ENCODE measurements at places on chromosomes 7 and 10.

DNA sequence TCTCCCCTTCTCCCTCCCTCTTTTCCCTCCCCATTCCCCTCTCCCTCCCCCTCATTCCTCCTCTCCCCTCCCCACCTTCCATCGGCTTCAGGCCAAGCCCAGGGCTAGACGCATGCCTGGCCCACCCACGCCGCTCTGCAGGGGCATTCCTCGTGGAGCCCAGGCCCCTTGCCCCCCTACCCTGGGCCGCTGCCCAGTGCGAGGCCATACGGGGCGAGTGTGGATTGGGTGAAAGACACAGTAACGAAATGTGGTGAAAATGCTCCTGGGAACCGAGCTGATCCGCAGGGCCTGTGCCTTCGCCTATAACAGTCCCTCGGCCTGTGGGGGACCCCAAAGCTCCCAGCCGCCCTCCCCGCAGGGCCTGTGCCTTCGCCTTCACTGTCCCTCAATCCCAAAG is 28.3 kb downstream of the ADGRA1 start:
- DNase-seq: no peak

DNA sequence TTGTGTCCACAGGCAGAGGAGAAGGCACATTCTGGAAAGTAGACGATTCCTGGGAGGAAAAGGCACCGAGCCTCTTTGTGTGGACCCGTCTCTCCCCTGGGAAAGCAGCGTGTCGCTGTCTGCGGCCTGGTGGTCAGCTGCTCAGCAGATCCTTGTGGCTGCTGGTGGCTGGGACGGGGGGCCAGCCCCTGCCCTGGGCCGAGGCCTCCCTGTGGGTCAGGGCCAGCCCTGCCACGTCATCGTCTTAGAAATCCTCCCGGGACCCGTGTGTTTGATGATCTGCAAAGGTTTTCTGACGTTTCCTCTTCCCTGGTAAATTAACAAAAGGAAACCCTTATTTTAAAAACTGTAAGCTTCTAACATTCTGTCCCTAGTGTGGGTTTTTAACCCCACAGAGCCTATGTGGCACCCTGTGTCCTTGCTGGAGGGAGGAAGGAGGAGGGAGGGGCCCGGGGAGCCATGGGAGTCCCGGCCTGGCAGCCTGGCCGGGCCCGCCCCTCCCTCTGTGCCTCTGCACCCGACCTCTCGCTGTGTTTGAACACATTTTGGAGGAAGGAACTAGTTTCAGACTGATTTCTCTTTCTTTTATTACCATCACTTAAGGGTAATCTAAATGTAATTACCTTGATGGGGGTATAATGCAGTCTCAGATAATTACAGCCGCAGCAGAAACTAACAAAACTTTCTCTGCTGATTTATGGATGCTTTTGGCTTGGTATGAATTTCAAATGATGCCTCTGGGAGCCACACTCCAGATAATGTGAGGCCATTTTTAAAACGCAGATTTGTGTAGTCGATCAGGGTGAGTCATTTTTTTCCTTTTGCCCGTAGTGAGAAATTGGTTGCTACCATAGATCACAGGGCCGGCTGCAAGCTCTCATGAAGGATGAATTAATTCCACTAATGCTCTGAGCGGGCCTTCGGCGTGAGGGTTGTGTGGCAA is 85.5 kb downstream of the NKX6-2 start:
- DNase-seq: no peak

DNA sequence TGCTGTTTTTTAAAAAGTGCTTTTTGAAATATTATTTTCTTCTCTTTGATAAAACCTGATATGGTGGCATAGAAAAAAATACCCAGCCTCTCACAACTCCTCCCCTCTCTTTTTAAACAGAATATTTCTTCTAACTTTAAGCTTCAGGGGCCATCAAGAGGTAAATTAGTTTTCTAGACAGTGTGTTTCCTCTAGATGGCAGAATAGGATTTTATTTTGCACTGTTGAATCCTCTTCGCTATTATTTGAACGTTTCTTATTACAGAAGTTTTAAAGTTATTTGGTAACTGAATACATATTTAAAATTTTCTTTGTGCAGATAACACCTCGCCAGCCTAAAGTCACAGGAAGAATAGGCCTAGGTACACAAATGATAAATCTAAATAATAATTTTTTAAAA is 30.3 kb downstream of the ARL5B start:
- no peak for DNase-seq

GRCh38 chr7:30980194-30980593 is 16.4 kb downstream of the GHRHR start:
- no peak for DNase-seq

DNA sequence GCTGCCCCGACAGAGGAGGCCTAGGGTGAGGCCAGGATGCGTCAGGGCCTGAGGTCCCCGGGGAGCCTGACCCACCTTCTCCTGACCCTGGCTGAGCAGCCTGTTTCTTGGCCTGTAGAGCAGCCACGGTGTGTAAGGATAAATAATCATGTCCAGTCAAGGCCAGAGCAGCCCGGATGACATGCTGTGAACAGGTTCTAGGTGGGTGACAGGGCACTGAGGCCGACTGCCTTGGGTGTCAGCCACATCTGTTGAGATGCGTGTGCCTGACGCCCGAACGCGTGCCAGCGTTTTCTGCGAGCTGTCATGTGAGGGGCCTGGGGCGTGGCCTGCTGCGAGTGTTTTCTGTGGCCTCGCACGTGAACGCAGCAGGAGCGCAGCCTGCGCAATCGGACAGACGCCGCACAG is 118.3 kb downstream of the FAM53B start:
- no peak for DNase-seq

GRCh38 chr7:154794147-154794780 is 208.7 kb downstream of the PAXIP1 start:
- no peak for DNase-seq

DNA sequence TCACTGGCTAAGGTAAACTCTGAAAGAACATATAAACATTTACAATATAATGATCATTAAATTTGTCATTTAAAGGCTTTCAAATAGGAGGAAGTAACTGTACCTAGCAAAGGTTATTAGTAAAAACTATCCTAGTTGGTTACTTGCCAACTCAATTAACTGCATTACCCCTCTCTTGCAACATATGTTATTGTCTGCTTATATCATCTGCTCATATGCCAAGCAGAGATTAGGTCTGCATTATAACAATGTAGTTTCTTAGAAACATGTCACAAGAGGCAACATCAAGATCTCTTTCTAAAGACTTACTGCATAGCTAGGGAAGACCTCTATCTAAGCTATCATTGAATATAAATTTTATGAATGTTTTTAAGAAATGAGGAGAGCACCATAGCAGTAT is 132.5 kb downstream of the RELN start:
- no peak for DNase-seq

GRCh38 chr10:71223347-71224058 is 11.1 kb downstream of the UNC5B start:
- no peak for DNase-seq

- no peak for DNase-seq
Observed at GRCh38 chr10:133027482-133027881, 60.2 kb upstream of the ADGRA1 start.

GRCh38 chr7:158094671-158095226 is 492.9 kb downstream of the PTPRN2 start:
- no peak for DNase-seq

GRCh38 chr10:22620929-22621328 is 93.4 kb downstream of the PIP4K2A start:
- no peak for DNase-seq

- no peak for DNase-seq
Observed at GRCh38 chr10:62635127-62635526, 169.4 kb upstream of the ADO start.

DNA sequence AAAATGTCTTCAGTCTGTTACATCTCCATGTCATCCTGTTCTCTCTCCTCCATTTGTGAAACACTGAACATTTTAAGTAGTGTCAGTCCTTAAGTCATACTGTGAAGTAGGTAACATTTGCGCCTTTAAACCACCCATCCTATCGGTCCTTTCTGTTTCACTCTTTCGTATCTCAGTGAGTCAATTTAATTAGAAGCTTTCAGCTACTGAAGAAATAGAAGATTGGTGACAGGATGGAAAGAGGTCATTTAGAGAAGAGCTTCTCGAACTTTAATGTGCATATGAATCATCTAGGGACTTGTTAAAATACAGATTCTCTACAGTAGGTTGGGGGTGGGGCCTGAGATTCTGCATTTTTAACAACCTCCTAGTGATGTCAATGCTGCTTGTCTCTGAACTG is 113.4 kb downstream of the SRI start:
- no peak for DNase-seq

DNA sequence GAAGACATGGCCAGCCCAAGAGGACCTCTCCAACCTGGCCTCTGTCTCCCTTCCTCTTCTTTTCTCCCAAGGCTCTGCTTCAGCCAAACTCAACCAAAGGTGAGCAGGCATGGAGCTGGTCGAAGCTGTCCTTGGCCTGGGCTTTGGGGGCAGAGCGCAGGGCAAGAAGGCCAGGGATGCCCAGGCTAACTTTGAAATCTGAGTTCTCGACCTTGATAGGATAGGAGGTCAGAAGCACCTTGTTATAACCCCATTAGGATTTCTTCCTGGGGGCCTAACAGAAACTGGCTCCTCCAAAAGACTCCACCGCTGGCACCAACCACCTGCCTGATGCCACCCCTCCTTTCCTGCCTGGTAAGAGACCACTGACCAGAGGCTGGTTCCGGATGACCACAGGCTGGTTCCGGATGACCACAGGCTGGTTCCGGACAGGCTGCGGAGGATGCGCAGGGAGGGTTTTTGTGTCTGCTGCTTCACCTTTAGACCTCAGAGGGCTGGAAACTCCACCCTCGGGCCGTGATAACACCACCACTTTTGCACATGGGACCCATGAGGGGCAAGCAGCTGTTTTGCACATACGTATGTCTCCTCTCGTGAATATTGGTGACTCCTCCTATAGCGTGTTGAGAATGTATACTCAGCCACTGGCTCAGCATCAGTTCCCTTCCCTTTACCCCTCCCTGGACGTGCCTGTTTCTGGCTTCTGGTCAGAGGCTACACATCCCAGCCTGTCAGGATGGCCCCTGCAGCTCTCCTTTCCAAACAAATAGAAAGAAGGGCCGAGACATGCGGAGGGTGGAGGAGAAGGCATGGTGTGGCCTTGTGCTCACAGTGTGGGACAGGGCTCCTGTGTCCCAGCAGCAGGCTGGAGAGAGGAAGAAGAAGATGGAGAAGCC is 140.1 kb downstream of the DNAJB6 start:
- DNase-seq: no peak

DNA sequence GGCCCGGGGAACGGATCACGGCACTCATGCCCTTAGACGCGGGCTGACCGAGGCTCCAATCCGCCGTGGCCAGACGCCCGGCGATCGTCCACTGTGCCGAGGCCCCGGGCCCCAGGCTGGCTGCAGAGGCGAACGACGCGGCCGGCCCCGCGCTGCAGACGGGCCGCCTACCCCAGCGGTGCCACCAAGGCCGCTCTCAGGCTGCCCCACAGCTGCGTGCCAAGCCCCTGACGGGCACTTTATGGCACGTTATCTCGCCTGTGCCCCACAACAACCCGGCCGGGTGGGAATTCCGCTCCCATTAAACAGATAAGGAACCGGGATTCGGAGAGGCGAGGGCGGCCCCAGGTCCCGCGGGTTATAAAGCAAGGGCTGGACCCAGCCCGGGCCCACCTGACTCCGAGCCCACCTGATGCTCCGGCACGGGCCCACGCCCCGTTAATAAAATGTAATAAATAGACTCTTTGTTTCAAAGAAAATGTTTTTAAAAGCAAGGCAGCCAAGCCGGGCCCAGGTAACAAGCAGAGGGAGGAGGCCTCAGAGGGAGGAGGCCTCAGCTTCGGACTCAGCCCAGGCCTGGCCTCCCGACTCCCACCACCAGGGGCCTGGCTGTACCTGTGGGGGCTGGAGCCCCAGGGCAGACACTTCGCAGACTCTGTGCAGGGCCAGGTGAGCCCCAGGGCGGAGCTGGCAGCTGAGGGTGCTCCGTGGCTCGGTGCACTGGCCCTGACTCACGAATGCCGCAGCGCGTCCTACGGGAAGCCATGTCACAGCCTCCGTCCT is 79.7 kb downstream of the FOXL3 start:
- DNase-seq: no peak

DNA sequence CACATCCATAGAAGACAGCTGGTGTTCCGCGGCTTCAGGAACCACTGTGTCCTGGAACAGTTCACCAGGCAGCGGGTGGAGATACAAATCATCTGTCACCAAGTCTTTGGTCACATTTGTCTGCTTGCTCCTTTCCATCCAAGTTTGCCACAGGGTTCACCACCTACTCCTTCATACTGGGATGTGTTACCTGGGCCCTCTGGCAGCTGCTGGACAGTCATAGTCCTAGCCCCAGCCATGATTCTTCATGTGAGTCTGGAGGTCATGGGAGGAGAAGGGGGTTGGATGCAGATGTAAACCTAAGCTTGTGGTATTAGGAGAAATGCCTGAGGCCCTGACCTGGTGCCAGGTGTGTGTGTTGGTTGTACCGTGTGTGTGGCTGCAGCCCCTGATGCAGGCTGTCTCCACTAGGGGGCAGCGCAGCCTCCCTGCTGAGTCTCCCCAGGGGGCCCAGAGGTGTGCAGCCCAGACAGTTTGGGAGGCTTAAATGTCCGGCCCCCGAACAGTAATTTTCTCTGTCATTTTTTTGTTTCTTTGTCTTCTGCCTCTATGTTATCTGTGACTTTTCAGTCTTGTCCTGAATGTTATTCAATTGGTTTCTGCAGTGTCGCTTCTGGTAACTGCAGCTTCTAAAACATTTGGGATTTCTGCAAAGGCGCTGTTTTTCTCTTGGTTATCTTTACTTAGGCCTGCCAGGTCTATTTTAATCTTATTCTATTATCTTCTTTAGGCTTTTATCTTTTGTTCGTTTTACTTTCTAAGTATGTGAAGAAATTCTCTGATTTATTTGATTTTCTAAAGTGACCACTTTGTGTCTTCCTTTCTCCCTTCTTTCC is 14.8 kb downstream of the NPS start:
- no peak for DNase-seq

DNA sequence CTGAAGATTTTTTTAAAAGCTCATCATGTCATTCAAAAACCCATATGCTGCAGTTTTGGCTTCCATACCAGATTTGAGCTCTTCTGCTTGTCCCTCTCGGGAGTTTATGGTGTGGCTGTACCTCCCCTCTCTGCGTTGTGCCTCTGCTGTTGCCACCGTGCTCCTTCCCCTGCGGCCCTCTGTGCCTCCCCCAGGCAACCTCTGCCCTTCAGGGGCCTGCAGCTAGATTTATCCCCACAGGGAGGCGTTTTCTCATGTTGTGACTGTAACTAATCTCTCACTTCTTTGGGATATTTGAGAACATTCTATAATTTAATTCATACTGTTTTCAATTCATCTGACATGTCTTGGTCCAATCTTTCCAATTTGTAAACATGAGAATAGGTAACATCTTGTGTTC is 52.7 kb downstream of the TASOR2 start:
- DNase-seq: no peak

- no peak for DNase-seq
Observed at GRCh38 chr7:147013825-147014224, 897.2 kb downstream of the CNTNAP2 start.

DNA sequence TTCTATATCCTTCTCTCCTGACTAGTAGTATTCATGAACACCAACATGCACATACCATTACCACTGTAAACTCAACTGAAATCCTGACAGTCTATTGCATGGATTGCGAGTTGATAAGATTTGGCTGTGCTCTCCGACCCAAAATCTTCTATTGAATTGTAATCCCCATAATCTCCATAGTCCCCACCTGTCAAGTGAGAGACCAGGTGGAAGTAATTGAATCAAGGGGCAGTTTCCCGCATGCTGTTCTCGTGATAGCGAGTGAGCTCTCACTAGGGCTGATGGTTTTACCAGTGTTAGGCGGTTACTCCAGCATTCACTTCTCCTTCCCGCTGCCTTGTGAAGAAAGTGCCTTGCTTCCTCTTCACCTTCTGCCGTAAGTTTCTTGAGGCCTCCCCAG is 261.8 kb downstream of the PHF14 start:
- no peak for DNase-seq

- no peak for DNase-seq
Observed at GRCh38 chr10:129727495-129727894, 236.6 kb downstream of the EBF3 start.

- DNase-seq: no peak
Observed at GRCh38 chr10:92690211-92690914, 608 bp downstream of the HHEX start.
